ENCODE measurements at places on chromosomes 5 and 9. TPM values are rescaled to one million over a fixed set of nuclear protein-coding genes. Genes with fewer than 3 reads are reported as not detected.
A peak's percentile ranks its signal among the peaks of the same experiment; 100 is the strongest.

- H3K27ac ChIP-seq: no peak overlapping the region
- H3K36me3 ChIP-seq: no peaks in the 10 kb centered on the region
- no peaks in the 10 kb centered on the region for H3K4me1 ChIP-seq
- H3K4me3 ChIP-seq: peak overlapping the region; percentile 99
- peak; percentile 35 for DNase-seq
Observed at GRCh38 chr9:136399176-136400037, 563 bp downstream of the SNAPC4 start.

GRCh38 chr5:74949976-74950375, 83.8 kb upstream of the FAM169A start:
- H3K27me3 ChIP-seq: no peaks in the 10 kb centered on the region
- no peaks in the 10 kb centered on the region for H3K36me3 ChIP-seq
- H3K27ac ChIP-seq: no peak overlapping the region
- no peak for DNase-seq
- peaks cover 13% of the 10 kb centered on the region for H3K4me1 ChIP-seq
- no peak overlapping the region for H3K4me3 ChIP-seq

GRCh38 chr9:126612326-126612812, 1.4 kb upstream of the LMX1B start:
- H3K4me1 ChIP-seq: peaks cover 5% of the 10 kb centered on the region
- no peaks in the 10 kb centered on the region for H3K27me3 ChIP-seq
- peak overlapping the region; percentile 2 for H3K4me3 ChIP-seq
- no peak overlapping the region for H3K27ac ChIP-seq

DNA sequence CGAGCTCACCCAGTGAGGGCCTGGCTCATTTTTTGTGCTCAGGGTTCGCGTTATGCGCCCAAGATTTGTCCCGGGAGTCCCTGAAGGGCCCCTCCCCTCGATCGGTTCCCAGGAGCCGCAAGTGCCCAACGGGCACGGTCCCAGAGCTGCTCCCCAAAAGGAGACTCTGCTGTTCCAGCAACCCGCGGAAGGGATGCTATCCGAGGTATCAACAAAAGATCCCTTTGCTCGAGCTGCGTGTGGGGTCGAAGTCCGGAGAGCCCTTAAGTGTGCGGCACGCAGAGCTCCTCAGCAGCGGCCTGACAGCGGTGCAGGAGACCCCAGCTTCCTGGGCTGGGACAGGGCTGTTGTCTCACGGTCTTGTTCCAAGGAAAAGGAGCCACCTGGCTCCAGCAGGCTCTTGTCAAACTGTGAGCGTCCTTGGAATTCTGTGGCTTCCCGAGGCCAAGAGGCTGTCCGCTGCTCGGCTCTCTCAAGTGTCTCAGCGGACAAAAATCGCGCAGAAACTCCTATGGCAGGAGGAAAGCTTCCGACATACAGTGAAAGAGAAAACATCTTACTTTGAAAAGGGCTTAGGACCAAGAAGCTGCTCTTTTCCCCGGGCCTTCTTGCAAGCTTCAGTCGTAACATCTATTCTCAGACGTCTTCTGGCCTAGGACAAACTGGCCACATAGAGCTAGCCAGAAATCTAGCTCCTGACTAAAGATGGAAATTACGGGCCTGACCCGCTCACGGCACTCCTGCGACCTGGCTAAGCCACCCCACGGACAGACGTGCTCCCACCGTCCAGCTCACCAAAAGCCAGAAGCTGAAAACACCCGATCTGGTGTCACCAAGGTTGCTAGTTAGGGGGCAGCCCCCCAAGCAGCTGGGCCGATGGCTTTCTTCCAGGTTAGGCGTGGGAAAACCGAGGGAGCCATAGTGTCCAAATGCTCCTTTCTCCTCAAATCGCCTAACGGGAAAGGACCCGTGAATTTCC, 2.6 kb upstream of the FOXB2 start:
- peaks cover 48% of the 10 kb centered on the region for H3K27me3 ChIP-seq
- H3K4me3 ChIP-seq: no peak overlapping the region
- no peak overlapping the region for H3K27ac ChIP-seq
- H3K36me3 ChIP-seq: no peaks in the 10 kb centered on the region
- no peak for DNase-seq
- no peaks in the 10 kb centered on the region for H3K4me1 ChIP-seq

GRCh38 chr9:18504707-18505106, 30.8 kb downstream of the ADAMTSL1 start:
- H3K4me3 ChIP-seq: no peak overlapping the region
- no peaks in the 10 kb centered on the region for H3K4me1 ChIP-seq
- no peaks in the 10 kb centered on the region for H3K27me3 ChIP-seq
- no peak for DNase-seq

GRCh38 chr5:120228262-120229031, 235.7 kb upstream of the PRR16 start:
- no peaks in the 10 kb centered on the region for H3K27me3 ChIP-seq
- no peaks in the 10 kb centered on the region for H3K36me3 ChIP-seq
- DNase-seq: no peak

- no peak overlapping the region for H3K27ac ChIP-seq
- DNase-seq: no peak
- H3K4me3 ChIP-seq: no peak overlapping the region
- H3K4me1 ChIP-seq: no peaks in the 10 kb centered on the region
Observed at GRCh38 chr5:41093803-41094202, 22.7 kb upstream of the MROH2B start.

- H3K36me3 ChIP-seq: no peaks in the 10 kb centered on the region
- H3K27me3 ChIP-seq: no peaks in the 10 kb centered on the region
- H3K4me3 ChIP-seq: no peak overlapping the region
- peaks cover 16% of the 10 kb centered on the region for H3K4me1 ChIP-seq
- DNase-seq: no peak
- peak overlapping the region; percentile 28 for H3K27ac ChIP-seq
Observed at GRCh38 chr9:98809311-98810101, 2.0 kb downstream of the GALNT12 start.

GRCh38 chr5:96743065-96743768, 64.5 kb downstream of the ERAP1 start:
- DNase-seq: no peak
- no peak overlapping the region for H3K4me3 ChIP-seq
- H3K4me1 ChIP-seq: no peaks in the 10 kb centered on the region
- H3K36me3 ChIP-seq: no peaks in the 10 kb centered on the region

- H3K27ac ChIP-seq: peak overlapping the region; percentile 16
- H3K36me3 ChIP-seq: no peaks in the 10 kb centered on the region
- DNase-seq: no peak
- H3K4me3 ChIP-seq: no peak overlapping the region
- H3K4me1 ChIP-seq: no peaks in the 10 kb centered on the region
Observed at GRCh38 chr5:74167206-74167929, 473.2 kb downstream of the ENC1 start.

DNA sequence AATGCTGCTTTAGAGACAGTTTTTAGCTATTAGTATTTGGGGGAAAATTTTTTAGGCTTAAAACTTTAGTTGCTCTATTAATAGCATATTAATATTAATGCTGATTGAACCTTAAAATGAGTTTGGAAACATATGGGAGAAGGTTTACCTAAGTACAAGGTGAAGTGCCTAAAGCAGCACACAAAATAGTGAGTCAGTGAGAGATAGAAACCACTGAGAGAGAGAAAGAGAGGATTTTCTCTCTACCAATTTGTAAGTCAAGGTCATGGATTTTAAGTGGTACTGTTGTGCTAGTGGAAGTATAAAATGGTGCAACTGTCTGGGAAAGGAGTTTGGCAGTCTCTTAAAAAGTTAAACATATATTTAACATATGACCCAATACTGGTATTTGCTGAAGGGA, 64.9 kb downstream of the MARCHF3 start:
- no peak for DNase-seq
- no peaks in the 10 kb centered on the region for H3K36me3 ChIP-seq
- H3K27me3 ChIP-seq: no peaks in the 10 kb centered on the region
- H3K4me1 ChIP-seq: no peaks in the 10 kb centered on the region

DNA sequence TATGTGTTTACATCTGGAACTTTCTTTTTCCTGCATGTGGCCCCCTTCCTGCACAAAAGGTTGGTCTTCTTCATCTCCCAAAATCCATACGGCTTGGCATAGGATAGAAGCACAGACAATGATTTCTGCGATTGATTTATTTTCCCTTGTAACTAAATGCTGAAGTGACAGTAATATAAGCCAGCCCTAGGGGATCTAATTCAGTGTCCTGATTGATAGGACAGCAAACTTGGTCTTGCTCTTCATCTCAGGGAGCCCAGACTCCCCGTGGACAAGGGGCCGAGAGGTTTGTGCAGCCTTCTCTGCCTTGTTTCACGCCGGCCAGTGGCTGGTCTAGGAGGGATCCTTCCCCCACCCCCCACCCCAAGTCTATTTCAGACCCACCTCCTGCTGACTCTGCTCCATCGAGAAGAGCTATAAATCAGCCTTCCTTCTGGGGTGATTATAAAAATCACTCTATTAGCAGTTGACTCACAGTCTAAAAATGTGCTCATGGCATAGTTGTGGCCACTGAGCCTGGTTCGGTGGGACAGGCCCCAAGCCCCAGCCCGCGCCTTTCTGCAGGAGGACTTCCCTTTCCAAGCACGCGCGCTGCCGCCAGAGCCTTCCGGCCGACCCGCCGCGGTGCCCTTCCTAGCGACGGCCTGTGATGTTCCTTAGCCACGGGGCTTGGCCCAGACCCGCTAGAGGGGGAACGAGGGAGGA, 89.8 kb upstream of the COL5A1 start:
- no peak overlapping the region for H3K4me3 ChIP-seq
- H3K4me1 ChIP-seq: no peaks in the 10 kb centered on the region
- no peak for DNase-seq
- no peak overlapping the region for H3K27ac ChIP-seq
- no peaks in the 10 kb centered on the region for H3K27me3 ChIP-seq
- H3K36me3 ChIP-seq: no peaks in the 10 kb centered on the region

ZDHHC11 gene
- total RNA-seq: 10.3 TPM

SPATA31C1 gene
- total RNA-seq: not detected

NTNG2 gene
- 6.2 TPM for total RNA-seq

Measured in pancreas (tissue), 10 donors.